ENCODE measurements at places on chromosomes 7 and 10.
A peak's percentile ranks its signal among the peaks of the same experiment; 100 is the strongest.

DNA sequence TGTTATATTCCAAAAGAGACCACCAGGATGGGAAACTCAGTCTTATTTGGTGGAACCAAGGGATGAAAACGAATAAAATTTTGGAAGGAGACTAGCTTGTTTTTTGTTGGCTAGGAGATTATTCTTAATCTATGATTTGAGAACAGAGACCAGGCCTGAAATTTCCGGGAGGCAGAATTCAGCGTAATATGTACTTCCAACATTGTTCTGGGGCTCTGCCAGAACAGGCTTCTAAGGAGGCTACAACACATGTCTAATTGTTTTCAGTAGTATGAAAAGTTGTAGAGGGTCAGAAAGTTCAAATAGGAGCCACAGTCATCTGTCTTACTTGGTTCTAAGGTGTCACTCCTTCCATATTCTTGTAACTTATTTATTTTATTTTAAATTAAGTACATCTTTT is 1.7 kb downstream of the DDX21 start:
- DNase-seq: no peak

DNA sequence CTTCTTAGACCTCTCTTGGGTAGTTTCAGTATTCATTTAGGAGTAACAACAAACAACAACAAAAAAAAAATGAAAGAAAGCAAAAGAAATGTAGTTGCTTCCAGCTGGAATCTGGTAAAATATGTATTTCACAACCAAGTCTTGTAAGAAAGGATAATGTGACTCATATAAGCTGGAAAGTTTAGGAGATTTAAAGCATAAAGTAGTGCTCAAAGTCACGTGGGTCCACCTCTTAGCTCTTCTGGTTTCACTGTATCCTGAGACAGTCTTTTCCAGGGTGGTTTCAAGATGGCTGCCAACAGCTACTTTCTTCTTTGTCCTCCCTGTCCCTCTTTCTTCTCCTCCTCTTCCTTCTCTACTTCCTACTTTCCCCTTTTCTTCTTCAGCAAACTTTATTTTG is 69.5 kb upstream of the CDK13 start:
- no peak for DNase-seq

DNA sequence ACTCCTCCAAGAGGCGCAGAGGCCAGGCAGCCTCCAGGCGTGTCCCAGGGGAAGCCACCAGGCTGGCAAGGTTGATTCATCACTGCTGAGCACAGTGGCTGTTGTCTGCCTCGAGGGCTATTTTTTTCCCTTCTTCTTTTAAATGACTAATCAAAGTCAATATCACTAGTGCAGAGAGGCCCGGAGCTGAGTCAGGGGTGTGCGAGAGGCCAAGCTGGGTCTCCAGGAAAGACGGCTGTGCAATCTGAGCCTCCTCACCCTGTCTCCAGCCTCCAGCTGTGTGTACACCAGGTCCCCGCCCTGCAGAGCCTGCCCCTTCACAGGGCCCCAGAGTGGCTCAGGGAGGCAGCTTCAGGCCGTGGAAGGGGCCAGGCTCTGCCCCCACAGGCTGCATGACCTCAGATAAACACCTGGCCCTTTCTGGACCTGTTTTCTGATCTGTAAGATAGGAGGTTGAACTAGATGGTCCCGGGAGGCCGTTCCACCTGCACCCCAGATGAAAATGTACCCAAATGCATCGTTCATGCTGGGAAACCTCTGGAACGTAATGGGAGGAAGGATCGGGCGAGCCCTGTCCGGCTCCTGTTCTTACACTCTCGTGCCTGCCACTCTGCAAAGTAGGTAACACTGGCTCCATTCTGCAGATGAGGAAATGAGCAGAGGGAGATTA is 3.7 kb downstream of the STX1A start:
- no peak for DNase-seq

GRCh38 chr7:90536449-90536848 is 59.7 kb upstream of the CDK14 start:
- no peak for DNase-seq

DNA sequence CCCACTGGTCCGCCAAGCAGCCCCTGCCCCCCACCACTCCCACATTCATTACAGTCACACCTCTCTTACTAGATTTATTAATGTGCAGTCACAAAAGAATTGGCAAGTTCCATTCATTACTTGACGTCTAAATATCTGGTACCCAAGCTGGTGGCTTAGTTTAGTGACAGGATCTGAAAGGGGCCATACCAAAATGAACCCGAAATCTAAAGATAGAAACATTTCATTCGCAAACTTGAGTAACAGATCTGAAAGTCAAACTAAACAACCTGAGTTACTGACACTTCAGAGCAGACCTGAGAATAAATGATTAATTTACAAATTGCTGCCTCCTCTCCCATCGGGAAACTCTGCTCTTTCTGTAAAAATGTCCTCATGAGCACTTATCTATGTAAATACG is 53.4 kb downstream of the TNS3 start:
- DNase-seq: no peak

DNA sequence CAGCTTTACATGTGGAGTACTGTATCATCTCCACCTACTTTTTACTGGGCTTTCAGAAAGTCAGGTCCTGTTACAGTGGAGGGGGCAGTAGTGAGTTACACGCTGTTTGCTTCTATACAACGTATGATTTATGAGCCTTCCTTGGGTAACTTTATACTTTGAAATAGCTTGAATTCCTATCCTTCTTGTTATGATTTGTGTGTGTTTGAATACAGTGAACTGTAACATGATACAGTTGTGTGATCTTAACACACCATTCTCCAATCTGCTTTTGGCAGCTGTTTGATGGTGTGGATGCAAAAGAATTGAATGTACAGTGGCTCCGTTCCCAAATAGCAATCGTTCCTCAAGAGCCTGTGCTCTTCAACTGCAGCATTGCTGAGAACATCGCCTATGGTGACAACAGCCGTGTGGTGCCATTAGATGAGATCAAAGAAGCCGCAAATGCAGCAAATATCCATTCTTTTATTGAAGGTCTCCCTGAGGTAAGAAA is 41.7 kb downstream of the SP8 start:
- no peak for DNase-seq

GRCh38 chr10:85458324-85458723 is 908.3 kb downstream of the GRID1 start:
- no peak for DNase-seq

DNA sequence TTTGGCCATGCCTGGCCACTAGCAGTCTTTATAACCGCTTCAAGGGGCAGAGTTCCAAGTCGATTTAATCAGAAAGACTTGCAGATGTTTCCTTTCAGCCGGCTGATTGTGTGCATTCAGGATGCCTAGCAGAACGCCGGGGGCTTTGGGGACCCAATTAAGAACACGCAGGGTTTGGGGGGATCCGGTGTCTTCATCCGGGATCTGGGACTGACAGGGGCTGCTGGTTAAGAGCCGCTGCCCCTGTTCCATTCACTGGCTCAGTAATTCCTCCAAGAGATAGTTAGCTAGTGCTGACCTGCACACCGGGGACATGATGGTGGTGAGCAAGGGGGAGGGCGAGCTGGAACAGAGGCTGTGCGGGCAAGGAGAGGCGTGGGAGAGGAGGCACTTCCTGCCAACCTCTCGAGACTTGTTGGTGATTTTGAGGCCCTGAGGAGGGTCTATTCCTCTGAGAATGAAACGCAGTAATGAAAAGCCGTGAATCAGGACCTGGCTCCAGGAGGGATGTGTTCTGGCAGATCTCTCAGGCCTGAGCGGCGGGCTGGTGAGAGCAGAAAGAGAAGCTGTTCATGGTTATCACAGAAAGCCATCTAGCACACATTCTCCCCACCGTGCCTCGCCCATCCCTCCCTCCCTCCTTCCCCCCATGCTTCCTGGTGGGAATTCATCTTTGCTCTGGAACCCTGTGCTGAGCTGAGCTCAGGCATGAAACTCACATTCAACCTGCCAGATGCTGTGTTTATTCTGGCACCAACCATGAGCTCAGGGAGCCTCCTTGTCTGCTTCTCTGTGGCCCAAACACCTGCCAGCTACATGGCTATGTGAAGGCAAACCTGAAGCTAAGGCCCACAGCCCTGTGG is 152.0 kb downstream of the CCDC3 start:
- DNase-seq: no peak

- peak; percentile 29 for DNase-seq
These were observed 22.8 kb downstream of the RGR start for GRCh38 chr10:84267503-84268126.

DNA sequence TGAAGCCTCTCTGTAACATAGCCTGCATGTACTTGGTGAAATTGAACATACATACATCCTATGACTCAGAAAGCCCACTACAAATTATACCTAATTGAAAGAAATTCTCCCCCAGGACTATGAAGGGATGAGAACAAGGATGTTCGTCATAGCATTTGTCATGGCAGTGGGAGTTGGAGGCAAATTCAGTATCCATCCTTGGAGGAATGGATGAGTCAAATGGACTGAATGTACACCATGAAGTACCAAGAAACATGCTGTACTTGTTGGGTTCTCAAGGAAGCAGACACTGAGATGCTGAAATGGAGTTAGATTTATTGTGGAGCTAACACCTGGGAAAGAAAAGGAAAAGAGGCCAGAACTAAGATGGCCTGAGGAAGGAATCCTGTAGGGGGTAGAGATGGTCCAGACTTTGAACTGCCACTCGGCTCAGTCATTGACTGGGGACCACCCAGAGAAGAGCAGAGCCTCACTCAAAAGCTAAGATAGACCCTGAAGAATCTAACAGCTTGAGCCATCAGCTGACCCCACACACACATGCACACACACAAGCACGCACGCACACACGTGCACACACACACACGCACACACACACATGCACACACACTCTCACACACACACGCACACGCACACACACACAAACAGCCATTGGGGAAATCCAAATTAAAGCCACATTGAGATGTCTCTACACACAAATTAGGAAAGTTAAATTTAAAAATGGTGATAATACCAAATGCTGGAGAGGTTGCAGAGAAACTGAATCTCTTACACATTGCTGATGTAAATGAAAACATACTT is 22.3 kb downstream of the AOC1 start:
- DNase-seq: no peak

- DNase-seq: no peak
These were observed 442.4 kb downstream of the CCSER2 start for GRCh38 chr10:84770824-84771223.

DNA sequence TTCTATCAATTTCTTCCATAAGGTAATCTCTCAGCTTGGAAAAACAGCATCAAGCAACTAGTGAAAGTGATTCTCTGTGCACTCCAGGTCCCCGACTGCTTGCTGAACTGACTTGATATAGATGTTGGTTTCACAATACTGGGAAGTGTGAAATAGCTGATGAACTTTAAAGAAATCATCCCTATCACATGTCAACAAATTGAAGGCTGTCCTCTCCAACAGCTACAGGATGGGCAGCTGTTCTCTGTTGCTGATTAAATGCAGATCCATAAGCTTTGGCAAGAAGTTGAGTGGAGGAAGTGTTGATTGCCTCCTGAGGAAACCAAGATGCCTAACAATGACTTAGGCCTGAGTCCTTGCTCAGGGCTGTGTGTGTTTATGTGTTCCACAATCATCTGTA is 130.4 kb upstream of the GDF10 start:
- DNase-seq: no peak

All from activated T-helper 1 cell treated with anti-CD3 and anti-CD28 coated beads, Interleukin-2, amount 50 U/mL, for 16 hours (primary cell).